ENCODE measurements at places on chromosomes 6 and 20.

- peak; percentile 17 for DNase-seq
Measured at GRCh38 chr6:125974214-125974866, 12.0 kb upstream of the TRMT11 start.

DNA sequence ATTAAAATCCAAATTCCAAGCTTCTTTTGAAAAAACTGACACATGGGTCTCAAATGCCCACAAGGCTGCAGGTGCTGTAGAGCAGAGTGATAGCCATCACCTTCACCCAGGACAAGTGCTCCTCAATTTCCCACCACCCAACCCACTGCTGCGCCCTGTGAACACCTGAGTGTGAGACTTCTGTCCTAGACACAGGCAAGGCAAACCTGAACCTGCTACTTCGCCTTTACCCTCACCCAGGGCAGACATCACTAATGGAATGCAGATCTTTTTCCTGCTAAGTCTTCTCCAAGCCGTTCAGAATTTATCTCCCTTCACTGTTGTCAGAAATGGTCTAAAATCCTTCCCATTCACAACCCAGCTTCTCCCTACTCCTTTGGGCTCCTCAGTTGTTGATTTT lies 65.9 kb downstream of the PREX1 start:
- no peak for DNase-seq

GRCh38 chr20:32163951-32164350 lies 43.6 kb downstream of the PLAGL2 start:
- no peak for DNase-seq

DNA sequence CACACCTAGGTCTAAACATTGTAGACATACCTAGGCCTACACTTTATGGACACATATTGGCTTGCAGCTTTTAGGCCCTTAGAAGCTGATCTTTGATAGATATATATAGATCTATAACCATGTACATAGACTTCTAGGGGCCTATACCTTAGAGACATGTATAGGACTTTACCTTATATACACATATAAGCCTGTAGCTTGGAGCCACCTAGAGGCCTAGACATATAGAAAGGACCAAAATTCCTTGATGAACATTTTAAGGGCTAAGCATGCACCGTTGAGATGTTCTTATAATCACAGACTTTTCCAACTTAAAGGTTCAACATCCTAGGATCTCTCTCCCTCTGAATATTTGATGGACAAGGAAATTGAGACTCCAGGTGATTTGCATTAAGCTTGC lies 371.7 kb upstream of the SASH1 start:
- DNase-seq, result no peak

- DNase-seq, result no peak
Measured at GRCh38 chr20:54608039-54608745, 132.8 kb downstream of the DOK5 start.

- no peak for DNase-seq
Measured at GRCh38 chr6:37792457-37793033, 27.0 kb upstream of the ZFAND3 start.

DNA sequence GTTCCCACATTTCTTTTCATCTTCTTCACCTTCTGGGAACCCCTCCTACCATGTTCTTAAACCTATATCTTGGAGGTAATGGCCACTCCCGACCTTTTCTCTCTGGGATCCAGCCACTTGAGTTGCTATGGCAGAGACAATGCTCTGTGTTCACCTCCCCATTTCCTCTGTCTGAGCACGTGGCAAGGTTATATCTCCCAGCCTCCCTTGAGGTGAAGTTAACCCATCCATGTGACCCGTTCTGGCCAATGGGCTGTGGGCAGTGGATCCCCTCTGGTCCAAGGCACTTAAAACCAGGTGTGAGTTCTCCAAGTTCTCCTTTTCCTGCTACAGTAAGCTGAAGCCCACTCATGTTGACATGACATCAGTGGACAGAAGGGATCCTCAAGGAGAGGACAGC lies 261.4 kb downstream of the LRFN2 start:
- DNase-seq, result peak; percentile 39

GRCh38 chr6:42099340-42100028 lies 42.9 kb downstream of the C6orf132 start:
- no peak for DNase-seq

GRCh38 chr6:157760589-157761330 lies 62.3 kb upstream of the SNX9 start:
- DNase-seq, result no peak

GRCh38 chr6:17442196-17442595 lies 48.8 kb downstream of the CAP2 start:
- no peak for DNase-seq

DNA sequence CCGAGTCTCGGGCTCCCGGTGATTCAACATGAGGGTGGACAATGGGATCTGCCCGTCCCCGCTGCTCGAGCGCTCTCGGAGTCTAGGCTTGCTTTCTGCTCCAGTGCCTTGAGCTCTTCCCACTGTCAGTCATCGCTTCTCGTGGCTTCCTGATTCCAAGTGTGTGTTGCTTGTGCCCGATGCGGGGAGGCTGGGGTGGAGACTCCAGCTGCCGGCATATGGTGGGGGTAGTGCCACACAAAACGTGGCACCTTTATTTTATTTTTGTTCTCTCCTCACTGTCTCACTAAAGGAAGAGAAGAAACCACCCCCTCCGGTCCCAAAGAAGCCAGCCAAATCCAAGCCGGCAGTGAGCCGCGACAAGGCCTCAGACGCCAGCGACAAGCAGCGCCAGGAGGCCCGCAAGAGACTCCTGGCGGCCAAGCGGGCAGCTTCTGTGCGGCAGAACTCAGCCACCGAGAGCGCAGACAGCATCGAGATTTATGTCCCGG lies 14.8 kb upstream of the MYL9 start:
- no peak for DNase-seq

- peak; percentile 64 for DNase-seq
Measured at GRCh38 chr6:34546551-34547321, 9.4 kb downstream of the SPDEF start.

- DNase-seq, result no peak
Measured at GRCh38 chr20:40335437-40335836, 353.6 kb downstream of the MAFB start.

GRCh38 chr6:168962886-168963285 lies 290.8 kb downstream of the THBS2 start:
- no peak for DNase-seq

- DNase-seq, result no peak
Measured at GRCh38 chr6:71220466-71220865, 68.1 kb upstream of the OGFRL1 start.

- no peak for DNase-seq
Measured at GRCh38 chr6:45626087-45626891, 248.6 kb upstream of the SUPT3H start.

GRCh38 chr20:13102694-13103093 lies 93.9 kb downstream of the SPTLC3 start:
- no peak for DNase-seq

DNA sequence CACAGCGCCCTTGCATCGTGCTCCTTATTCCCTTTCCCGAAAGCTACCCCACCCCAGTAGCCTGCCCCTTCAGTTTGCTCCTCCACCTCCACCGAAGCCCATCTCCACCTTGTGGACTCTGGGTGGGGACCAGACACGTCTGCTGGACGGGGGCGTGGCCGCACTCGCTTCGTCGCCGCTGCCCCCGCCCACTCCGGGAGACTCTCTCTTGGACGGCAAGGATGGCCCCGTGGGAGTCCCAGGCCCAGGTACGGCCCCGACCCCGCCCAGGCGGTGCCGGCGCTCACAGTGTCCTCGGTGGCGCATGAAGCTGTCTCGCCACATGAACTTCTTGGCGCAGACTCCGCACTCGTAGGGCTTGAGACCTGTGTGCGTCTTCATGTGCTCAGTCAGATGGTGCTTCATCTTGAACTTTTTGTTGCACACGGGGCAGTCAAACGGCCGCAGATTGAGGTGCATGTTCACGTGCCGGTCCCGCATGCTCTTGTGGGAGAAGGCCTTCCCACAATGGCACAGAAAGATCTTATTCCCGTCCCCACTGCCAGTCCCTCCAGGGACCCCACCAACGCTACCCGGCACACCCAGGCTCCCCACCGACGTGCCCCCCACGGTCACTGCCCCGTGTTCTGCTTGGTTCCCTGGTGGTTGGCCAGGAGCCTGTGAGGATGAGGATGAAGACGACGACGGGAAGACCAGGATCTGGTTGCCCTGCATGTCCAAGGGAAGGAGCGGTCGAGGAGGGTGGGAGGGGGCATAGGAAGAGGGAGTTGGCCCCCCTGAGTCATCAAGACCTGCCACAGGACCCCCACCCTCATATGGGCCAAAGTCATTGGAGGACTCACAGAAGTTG lies 1.3 kb upstream of the TAPBP start:
- DNase-seq, result peak; percentile 53

- no peak for DNase-seq
Measured at GRCh38 chr6:126535595-126535994, 195.7 kb downstream of the CENPW start.

DNA sequence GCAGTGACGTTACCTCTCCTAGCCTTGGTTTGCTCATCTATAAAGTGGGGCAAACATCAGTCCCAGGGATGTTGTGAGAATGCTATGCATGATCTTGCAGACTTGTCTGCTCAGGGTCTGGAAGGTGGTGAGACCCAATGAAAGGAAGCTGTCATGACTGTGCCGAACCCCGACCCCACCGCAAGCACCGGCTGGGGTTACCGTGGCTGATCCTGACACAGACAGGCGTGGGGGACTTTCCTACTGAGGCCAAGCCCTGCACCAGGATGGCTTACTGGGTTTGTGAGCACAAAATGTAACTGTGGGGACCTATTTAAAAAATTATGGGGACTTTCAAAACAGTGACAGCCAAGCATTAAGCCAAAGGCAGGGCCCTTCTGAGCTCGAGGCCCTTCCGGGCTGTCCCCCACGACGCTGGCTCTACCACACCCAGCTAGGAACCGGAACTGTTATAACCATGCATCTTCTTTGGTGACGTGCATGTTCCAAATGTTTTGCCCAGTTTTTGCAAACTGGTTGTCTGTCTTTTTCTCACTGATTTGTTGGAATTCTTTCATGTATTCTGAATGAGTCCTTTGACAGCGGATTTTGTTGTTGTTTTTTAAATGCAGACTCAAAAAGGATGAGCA lies 76.6 kb upstream of the PMEPA1 start:
- DNase-seq, result no peak

- no peak for DNase-seq
Measured at GRCh38 chr6:151729829-151730495, 77.5 kb upstream of the ESR1 start.

DNA sequence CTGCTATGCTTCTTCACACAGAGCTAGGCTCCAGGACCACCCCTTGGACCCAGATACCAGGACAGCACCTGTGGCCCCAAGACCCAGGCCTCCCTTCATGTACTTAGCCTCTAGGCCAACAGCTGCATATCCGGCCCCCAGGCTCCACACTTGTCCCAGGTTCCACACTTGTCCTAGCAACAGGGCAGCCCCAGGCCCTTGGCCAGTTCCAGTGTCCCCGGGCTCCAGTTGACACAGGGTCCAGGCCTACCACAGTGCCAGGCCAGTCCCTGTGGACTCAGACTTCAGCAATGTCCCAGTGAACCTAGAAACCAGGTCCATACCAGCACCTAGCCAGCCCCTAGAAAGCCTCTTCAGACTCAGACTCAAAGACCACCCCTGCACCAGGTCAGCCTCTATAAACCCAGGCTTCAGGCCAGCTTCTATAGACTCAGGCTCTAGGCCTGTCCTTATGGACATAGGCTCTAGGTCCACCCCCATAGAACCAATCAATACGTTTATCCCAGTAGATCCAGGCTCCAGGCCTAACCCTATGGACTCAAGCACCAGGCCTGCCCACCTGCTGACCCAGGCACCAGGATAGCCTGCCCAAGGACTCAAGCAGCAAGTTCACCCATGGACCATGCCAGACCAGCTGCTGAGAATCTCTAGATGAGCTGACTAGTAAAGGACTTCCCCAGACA lies 46.3 kb downstream of the RCAN2 start:
- no peak for DNase-seq

GRCh38 chr6:76792394-76792793 lies 670.9 kb downstream of the HTR1B start:
- no peak for DNase-seq

- no peak for DNase-seq
Measured at GRCh38 chr20:57593134-57593886, 26.9 kb downstream of the ZBP1 start.

DNA sequence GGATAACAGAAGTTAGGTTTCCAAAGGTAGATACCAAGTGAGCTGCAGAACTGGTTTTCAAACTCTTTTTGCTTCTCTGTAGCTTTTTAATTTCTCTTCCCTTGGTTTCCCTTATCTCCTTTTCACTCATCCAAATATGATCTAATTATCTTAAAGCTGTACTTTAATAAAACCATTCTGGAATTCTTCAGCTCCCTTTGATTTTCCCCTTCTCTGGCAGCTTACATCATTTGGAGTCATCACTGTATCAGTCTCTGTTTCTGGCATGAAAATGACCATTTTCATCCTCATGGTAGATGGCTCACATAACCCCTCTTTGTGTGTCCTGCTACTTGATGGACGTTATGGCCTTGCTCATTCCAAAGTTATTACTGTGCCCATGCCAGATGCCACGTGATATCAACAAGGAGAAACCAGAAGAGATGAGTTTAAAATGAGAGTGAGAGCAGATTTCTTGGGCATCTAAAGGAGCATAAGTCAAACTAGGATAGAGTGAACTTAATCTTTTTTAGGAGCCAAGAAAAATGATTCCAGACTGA lies 620.2 kb downstream of the QKI start:
- DNase-seq, result no peak

GRCh38 chr6:24949020-24949569 lies 13.3 kb upstream of the RIPOR2 start:
- no peak for DNase-seq

- no peak for DNase-seq
Measured at GRCh38 chr6:42148058-42148457, 5.6 kb upstream of the C6orf132 start.

DNA sequence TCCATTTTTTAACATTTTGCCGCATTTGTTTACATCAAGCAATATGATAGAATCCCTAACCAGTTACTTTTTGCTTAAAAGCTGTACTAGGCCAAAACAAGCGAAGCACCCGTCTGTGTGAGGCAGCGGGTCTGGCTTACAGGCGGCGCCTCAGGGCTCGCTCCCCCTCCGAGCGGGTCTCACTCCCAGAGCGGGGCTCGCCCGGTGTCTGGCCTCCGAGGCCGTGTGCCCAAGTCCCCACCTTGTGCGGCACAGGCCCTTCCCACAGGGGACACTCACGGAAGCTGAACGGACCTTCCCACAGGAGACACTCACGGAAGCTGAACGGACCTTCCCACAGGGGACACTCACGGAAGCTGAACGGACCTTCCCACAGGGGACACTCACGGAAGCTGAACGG lies 23.4 kb downstream of the ZBTB46 start:
- DNase-seq, result no peak

Data from DMS153 (cell line).